ENCODE measurements at places on chromosomes 3 and 15.

DNA sequence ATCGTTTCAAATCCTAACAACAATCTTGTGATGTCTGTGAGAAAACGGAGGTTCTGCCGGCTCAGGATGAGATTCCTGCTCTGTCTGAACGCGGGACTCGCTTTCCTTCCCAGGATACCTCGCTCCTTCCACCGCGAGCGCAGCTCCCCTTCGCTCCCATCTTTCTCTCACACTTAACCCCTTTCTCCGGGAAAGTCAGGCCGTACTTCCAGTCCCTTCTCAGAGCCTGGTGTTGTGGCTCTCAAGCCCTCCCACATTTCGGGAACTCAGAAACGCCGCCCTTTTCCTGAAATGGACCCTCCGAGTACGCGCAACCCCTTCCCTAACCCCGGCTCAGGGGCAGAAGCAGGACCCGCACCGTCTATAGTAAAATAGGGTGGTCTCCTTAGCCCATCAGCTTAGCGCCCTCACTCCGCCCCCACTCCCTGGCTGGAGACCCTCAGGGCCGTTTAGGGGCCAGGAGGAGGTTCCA, 378 bp upstream of the FEM1B start:
- peak; percentile 65 for DNase-seq

- DNase-seq = no peak
Measured at GRCh38 chr15:51766341-51766740, 14.9 kb downstream of the TMOD2 start.

- peak; percentile 75 for DNase-seq
Measured at GRCh38 chr3:127541320-127541719, 49.2 kb downstream of the TPRA1 start.

GRCh38 chr15:96331144-96331944, 844 bp downstream of the NR2F2 start:
- no peak for DNase-seq

DNA sequence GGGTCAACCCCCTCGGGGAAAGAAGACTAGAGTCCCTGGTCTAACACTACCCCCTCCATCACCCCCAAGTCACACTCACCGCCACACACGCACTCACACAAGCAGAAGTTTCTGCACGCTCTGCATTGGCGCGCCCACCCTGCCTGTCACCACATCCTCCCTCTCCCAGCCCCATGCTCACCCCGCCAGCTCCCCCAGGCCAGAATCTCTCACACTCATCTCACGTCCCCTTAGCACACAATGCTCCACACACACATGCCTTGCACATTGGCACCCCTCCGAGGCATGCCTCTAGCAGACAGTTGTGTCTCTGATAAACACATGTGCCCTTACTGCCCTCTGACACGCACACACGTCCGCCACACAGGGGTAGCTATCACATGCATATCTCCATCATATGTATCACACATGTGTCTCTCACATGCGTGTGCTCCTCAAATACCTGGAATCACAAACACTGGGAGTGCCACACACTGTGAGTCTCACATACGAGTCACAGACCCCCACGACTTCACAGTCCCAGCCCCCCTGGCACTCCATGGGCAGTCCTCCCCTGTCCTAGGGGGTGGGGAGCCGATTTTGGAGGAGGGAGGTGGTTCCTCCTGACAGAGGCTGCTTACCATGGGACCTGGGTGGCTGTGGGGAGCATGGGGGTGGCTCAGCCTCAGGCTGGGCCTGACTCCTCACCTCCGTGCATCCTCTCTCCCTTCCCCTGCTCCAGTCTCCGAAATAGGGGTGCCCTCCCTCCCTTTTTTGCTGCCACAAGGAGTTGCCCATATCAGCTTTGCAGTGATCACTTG, 898 bp downstream of the FBLN2 start:
- no peak for DNase-seq

DNA sequence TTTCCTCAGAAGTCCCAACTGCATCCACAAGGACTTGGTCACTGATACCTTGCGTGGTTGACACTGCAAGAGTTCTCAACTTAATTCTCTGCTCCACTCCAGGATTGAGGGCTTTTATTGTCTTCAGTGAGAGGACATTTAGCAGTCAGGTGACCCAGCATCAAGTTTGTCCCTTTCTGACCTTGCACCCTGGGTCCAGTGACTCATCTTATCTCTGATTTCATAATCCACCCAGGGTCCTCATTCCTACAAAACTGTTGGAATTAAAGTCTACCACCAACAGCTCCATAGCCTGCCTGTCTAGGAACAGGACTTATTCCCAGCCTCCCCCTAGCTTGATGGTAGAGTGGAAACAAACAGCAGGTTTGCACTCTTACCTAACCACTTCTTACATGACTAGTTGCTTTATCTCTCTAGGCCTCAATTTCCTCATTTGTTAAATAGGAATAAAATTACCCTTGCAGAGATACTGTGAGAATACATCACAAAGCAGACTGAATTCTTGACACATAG, 151.3 kb upstream of the LPP start:
- DNase-seq = no peak

- DNase-seq = no peak
Measured at GRCh38 chr3:183148056-183148455, 14.5 kb downstream of the LAMP3 start.

DNA sequence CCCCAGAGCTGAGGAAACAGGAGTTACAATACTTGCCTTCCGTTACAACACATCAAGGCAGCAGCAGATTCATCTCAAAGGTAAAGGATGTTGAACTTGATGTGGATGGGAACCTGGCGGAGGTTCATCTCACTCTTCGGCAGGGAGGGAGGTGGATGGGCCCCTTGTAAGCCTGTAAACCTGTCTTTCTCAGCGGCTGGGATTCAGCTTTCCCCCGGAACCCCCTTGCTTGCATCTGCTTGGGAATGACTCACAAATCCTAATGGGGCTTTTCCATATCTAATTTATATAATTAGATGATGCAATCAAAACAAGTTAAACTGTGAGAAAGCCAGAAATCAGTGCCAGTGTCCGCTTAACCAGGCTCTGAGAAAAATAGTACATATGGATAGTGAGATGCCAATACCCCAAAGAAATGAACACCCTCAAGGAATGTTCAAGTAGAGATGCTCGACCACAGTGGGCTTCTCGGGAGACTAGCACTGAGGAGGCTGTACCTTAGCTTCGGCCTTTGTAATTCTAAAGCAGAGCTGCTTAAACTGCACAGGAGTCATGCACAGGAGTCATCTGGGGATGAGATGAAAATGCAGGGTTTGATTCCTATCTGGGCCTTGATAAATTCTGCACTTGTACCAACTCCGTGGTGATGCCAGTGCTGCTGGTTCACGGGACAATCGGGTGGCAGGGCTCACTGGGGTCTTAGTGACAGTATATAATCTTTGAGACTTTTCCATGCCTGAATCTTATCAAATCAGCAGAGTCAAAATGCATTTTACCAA, 2.2 kb upstream of the FAM240A start:
- DNase-seq = no peak

DNA sequence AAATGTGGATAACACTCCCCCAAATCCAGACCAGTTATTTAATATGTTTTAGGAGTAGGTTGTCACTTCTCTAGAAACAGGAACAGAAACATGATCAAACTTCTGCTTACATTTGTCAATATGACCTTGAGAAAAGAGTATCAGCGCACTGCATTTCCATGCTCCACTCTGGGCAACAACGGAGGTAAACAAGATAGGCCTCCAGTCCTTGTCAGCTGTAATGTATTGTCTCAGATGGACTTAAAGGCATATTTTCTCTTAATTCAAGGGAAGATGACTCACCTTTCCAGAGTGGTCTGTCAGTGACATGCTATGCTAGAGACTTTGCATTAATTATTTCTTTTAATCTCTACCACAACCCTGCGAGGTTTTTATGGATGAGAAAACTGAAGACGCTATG, 51.6 kb upstream of the TCF12 start:
- no peak for DNase-seq

GRCh38 chr15:52486003-52486996, 42.4 kb downstream of the MYO5A start:
- DNase-seq = no peak

DNA sequence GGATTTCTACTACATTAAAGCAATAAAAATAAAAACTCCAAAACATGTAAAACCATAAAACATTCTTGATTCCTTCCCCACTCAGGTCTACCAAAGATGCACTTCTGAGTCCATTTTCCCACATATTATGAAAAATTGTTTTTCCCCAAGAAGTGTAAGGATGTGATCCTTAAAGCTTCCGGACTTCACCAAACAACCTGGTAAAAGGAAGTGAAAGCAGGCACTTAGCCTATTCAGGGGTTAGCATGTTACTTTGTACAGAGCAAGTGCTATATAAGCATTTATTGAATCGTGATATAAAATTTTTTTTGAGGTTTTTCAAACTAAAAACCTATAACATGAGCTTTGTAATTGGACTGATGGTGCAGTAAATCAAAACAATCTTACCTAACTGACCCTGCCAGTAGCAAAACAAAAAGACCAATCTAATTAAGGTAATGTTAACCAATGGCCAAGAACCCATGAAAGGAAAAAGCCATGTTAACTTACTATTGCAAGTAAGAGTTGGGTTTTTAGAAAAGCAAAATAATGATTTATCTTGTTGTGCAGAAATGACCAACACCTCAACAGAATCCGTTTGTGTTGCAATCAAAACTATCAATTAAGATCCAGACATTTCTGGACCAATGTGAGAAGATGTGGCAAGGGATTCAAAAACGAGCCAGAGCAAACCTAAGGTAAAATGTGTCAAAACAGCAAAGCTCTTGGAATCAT, 1.8 kb downstream of the SETD2 start:
- DNase-seq = no peak

GRCh38 chr3:125394406-125394805, 19.3 kb upstream of the ZNF148 start:
- no peak for DNase-seq

DNA sequence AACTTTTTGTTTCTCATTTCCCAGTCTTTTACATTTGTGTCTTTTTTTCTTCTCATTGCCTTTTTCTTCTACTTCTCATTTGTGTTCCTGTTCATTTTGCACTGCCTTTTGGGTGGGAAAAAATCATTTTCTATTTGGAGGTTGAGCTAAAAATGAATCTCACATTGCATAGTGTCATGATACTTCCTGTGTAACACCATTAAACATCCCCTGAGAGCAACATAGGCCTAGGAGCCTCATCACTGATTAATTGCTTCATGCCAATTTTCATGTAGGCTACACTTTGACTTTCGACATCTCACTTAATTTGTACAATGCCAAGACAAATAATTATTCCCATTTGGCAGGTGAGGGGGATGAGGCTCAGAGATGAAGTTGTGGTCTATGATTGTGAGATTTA, 279.2 kb downstream of the EDEM1 start:
- DNase-seq = no peak

DNA sequence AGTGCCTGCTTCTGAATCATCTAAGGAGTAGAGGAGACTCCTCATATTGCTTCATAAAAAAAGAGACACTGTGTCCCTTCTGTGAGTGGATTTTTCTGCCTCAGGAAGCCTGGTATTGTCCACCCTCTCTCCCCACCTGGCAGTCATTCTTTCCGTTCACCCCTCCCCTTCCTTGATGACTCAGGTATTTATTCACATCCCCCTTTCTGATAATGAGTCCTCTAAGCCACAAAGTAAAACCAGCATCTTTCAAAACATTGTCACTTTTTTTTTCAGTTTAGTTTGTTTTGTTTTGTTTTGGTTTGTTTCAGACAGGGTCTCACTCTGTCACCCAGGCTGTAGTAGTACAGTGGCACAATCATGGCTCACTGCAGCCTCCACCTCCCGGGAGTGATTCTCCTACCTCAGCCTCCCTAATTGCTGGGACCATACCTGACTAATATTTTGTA, 65.2 kb upstream of the UBE2E1 start:
- no peak for DNase-seq

DNA sequence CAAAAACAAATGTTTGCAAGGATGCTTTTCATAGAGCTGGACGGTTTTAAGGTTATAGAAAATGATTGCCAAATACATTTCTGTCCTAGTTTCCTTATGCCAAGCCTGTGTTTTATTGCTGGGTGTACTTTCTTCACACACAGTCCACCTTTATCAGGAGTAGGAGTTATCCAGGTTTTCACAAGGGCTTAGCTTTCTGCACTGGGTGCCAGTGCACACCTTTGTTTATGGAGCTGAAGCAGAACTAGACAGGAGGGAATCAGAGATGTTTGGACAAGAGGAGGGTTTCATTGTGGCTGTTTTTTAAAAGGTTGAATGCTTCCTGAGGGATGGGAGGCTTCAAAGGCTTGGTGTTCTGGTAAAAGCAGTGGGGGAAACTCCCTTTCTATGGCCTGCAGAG, 29.5 kb upstream of the FAM3D start:
- DNase-seq = no peak

DNA sequence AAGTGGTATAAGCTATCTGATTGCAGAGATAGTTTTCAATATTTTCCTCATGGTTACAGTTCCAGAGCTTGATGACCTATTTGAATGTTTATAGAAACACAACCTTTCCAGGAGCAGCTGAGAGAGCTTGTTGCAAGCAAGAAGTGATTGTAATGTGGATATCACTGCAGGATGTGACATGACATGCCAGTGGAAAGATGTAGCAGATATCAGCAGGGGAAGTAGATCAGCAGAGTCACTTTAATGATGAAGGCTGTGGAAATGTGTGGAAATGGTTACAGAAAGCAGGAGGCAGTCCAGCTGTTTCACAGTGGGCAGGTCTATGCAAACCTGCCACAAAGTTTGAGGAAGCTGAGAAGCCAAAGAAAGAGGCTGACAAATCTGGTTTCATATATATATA, 21.0 kb downstream of the TMEM158 start:
- no peak for DNase-seq

DNA sequence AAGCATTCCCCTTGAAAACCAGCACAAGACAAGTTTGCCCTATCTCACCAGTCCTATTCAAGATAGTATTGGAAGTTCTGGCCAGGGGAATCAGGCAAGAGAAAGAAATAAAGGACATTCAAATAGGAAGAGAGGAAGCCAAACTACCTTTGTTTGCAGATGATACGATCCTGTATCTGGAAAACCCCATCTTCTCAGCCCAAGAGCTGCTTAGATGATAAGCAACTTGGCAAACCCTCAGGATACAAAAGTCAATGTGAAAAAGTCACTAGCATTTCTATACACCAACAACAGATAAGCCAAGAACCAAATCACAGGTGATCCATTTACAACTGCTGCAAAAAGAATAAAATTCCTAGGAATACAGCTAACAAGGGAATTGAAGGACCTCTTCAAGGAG, 403.7 kb upstream of the AZI2 start:
- DNase-seq = no peak

DNA sequence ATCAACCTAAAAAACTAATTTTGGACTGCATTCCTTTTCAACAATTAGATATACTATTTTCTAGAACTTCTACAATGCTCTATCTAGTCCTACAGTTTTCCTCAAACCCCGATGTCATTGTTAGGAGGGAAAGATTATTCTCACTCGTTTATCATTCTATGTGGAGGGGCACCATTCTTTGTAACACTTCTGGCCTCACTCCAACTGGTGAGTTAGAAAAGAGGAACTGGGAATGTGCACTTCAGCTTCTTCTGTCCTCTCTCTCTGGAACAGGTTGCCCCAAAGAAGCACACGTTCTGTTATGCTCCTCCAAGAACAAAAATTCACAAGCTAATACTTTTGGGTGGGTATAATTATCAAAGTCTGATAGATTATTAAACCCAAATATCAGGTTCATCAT, 137.9 kb downstream of the UACA start:
- no peak for DNase-seq

GRCh38 chr3:23991683-23992628, 46.9 kb downstream of the NR1D2 start:
- peak; percentile 75 for DNase-seq

Measured in COR-L47 (cell line).